Stimulated activated CD8-positive, alpha-beta memory T cell treated with anti-CD3 and anti-CD28 coated beads, Interleukin-4, amount 100 ng/mL, for 1 hour (primary cell): ENCODE measurements at places on chromosomes 2 and 18.

DNA sequence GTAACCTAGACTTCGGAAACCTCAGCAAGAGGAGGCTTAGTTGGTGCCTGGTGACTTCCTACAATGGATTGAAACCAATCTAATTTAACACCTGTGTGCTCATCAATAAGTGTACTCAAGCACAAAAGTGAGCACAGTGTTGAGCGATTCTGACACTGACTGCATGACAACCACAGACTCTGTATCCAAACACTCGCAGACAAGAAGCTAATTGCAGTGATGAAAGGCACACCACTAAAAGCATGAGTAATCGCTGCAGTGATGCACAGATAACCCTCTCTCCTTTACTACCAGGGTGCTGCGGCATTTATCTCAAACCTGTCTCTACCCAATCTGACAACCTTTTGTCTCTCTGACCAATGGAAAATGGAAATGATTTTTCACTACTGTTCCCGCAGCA, 168.1 kb downstream of the AFF3 start:
- no peak for DNase-seq

DNA sequence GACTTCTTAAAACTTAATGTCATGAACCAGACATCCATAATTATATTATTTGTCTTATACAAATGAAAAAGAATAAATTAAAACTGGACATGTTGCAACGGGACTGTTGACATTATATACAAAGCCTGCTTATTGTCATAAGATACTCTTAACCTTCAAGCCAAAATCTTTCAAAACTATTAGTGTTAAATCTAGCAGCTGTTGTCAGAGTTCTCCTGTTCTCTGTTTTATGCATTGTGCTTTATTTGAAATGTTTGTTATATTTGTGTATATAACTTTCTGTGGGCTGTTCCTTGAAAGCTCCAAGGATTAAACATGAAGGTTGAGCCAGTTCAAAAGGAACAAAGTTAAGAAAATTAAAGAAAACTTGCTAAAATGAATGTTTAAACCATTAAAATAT, 335.5 kb upstream of the NT5C1B start:
- DNase-seq: no peak

- no peak for DNase-seq
These were observed 366.2 kb upstream of the LRRTM1 start for GRCh38 chr2:80670763-80671162.

GRCh38 chr2:84077496-84077895, 381.6 kb downstream of the SUCLG1 start:
- DNase-seq: no peak

- DNase-seq: no peak
These were observed 26.2 kb downstream of the STK39 start for GRCh38 chr2:168220965-168221819.

- DNase-seq: no peak
These were observed 47.9 kb downstream of the E2F6 start for GRCh38 chr2:11417946-11418585.

- DNase-seq: no peak
These were observed 152.9 kb downstream of the MYO3B start for GRCh38 chr2:170330881-170331280.

- DNase-seq: no peak
These were observed 351.7 kb upstream of the DCC start for GRCh38 chr18:51988277-51988676.
